Activated T-helper 1 cell treated with Interleukin-2 at 50 U/mL for 16 hours (primary cell): ENCODE measurements at places on chromosomes 7 and 10.

DNA sequence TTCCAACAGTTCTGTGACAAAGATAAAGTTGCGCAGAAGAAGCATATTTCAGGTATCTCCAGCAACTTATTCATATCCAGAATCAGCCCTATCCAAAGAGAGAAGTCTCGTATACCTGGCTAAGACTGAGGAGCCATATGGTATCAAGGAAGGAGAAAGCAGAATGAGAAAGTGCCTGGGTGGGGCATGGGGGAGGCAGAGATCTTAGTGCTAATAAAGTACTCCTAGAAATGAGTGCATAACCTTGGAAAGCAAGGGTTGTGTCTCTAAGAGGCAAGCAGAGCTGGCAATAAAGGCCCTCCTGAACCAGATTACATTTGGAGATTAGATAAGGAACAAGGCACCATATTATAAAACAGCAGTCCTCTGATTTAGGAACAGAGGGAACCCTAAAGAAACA is 12.7 kb downstream of the TASOR2 start:
- DNase-seq: no peak

GRCh38 chr10:132326344-132326889 is 5.6 kb upstream of the LRRC27 start:
- no peak for DNase-seq

GRCh38 chr7:53383131-53383530 is 347.7 kb downstream of the POM121L12 start:
- DNase-seq: no peak

DNA sequence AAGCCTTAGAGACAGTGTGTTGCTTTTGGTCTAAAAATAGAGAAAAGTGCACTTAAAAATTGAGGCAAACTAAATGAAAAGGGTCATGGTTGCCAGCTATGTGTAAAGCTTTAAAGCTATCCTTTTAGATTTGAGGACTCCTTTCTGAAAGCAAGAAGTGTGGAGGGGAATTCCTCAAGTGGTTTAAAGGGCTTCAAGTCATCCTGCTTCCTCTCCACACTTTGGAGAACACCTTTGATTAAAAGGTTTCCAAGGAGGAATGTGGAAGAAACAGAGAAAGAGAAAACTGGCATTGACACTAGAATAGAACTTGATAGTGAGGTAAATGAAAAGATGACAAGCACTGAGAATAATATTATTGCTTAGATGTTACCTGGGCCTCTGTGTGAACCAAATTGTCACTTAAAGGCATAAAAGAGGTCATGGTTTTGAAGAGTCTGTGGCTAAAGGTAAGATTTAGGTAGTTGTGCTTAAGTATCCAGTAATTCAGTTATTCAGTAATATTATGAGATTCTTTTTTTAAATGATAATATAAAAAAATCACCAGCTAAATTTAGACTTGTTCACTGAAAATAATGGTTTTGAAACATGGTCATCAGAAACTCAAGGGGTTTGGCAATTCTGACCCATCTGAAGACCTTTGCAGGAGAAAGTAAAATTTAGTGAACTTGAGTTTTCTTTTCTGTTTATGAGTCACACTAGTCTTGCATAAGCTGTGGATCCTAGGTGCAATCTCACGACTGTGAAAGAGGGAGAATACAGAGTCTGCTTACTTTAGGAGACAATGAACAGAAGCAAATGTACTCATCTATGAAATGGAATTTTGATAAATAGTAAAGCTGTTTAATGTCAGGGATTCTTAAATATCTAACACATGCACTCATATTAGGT is 466.0 kb downstream of the KIF20B start:
- no peak for DNase-seq

DNA sequence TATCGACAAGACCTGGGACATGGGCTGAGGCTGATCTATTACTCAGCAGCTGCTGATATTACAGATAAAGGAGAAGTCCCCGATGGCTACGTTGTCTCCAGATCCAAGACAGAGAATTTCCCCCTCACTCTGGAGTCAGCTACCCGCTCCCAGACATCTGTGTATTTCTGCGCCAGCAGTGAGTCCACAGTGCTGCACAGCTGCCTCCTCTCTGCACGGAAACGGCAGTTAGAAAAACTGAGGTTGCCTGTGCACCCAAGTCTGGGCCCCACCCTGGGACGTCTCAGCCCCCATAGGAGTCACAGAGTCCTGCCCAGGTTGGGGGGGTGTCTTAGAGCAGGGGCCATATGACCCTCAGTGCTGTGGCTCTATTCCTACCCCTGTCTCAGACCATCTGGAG is 167.4 kb upstream of the PRSS58 start:
- DNase-seq: no peak

DNA sequence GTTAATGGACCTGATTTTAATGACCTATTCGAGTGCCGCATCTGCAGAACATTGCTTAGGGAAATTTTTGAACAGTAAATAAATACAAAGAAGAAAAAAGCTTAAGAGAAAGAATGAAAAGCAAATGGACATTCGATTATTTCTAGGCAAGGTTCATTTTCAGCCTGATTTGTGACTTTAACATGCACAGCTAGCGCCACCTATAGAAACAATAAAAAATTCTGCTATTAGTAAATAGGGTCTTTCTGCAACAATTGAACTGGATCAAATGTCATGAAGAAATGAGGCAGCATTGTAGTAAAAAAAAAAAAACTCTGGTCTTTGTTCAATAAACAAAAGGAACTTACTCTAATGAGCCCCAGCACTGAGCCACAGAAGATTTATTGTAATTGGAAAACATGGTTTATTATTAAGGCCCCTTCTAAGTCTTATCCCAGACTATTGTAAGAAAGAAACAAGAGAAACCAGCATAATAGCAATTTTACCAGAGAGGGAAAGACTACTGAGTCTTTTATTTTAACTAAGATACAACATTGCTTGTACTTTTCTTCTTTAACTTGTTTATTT is 41.4 kb upstream of the GHITM start:
- DNase-seq: no peak
